NCI-H1930 (cell line): ENCODE measurements at places on chromosomes 5 and 9.

GRCh38 chr9:95478335-95478734 is 38.4 kb downstream of the PTCH1 start:
- DNase-seq: no peak

DNA sequence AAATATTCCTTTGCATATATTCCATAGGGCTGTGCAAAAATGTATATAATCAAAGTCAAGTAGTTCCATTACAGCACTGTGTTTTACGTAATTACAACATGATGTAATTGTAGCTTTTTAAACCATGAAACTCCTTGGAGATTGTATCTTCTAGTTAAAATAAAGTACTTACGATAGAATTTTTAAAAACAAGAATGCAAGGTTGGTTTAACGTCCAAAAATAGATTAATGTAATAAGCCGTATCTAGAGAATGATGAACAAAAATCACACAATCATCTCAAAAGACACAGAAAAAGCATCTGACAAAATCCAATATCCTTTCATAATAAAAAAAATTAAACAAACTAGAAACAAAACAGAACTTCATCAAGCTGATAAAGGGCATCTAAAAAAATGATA is 86.2 kb downstream of the DENND1A start:
- no peak for DNase-seq

GRCh38 chr5:132049559-132049958 is 10.9 kb upstream of the IL3 start:
- no peak for DNase-seq

DNA sequence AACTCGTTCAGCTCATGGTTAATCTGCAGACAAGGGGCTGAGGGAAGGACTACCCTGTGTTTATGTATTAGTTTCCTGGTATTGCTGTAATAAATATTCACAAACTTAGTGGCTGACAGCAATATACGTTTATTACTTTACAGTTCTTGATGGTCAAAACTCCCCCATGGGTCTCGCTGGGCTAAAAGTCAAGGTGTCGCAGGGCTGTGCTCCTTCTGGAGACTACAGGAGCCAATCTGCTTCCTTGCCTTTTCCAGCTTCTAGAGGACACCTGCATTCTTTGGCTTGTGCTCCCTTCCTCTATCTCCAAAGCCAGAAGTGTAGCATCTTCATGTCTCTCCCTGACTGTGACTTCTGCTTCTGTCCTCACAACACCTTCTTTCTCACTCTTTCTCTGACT is 653.8 kb upstream of the RIOK2 start:
- no peak for DNase-seq

GRCh38 chr9:128911529-128912035 is 9.2 kb upstream of the PHYHD1 start:
- no peak for DNase-seq

DNA sequence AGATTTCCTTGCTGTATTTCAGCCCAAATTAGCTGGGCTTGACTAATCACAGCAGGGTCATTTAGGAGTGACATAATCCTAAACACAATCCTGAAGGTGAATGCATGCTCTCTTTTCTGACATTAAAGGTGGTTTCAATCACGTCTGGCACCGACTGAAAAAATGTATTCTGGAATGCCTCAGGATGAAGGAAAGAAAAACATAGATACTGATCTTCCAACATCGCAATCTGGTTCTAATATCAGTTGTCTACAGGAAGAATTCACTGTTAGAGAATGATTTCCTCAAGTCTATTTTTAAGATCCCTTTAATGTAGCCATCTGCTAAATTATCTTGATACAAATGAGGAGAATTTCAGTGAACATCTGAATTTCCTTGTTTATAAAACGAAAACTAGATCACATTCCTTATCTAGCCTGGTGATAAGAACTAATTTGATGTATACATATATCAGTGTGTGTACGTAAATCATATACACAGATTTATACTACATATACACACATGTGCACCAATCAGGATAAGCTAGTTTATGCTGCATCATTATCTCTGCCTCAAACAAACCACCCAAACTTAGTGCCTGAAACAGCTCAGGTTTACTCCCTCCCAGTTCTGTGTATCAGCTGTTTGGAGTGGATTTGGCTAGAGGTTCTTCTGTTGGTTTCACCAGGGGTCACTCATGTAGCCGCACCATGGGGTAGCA is 31.3 kb upstream of the TAS2R1 start:
- DNase-seq: no peak
